ENCODE measurements at places on chromosomes 1 and 21.

DNA sequence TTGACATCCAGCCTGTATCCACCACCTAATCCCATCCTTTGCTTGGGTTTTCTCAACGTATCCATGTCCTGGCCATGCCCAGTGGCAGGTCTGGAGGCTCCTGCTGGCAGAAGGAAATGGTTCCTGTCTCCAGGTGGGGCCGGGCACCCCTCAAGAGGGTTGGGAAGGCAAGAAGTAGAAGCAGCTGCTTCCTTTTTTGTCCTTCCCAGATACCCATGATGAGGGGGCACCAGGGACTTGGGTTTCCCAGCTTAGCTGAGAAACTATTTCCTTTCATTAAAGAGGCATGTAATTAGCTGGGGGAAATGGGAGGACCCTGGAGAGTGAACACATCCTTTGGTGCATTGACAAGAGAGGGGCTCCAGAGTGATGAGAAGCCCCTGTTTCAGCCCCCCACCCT lies 21.1 kb upstream of the SLC45A3 start:
- no peak for DNase-seq

DNA sequence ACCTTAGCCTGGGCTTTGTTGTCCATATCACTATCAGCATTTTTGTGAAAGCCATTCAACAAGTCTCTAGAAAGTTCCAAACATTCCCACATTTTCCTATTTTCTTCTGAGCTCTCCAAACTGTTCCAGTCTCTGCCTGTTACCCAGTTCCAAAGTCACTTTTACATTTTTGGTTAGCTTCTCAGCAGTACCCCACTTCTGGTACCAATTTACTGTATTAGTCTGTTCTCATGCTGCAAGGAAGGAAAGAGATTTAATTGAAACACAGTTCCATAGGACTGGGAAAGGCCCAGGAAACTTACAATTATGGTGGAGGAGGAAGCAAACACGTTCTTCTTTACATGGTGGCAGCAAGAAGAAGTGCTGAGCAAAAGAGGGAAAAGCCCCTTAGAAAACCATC lies 247.2 kb upstream of the B3GALT2 start:
- DNase-seq, result no peak

- no peak for DNase-seq
These were observed 325.8 kb downstream of the SMYD3 start for GRCh38 chr1:246181241-246181640.

- no peak for DNase-seq
These were observed 27.4 kb upstream of the ZBTB21 start for GRCh38 chr21:42037516-42037915.

- no peak for DNase-seq
These were observed 174.7 kb downstream of the NRIP1 start for GRCh38 chr21:14890141-14890540.

GRCh38 chr1:23242414-23242813 lies 25.1 kb upstream of the HTR1D start:
- DNase-seq, result no peak

DNA sequence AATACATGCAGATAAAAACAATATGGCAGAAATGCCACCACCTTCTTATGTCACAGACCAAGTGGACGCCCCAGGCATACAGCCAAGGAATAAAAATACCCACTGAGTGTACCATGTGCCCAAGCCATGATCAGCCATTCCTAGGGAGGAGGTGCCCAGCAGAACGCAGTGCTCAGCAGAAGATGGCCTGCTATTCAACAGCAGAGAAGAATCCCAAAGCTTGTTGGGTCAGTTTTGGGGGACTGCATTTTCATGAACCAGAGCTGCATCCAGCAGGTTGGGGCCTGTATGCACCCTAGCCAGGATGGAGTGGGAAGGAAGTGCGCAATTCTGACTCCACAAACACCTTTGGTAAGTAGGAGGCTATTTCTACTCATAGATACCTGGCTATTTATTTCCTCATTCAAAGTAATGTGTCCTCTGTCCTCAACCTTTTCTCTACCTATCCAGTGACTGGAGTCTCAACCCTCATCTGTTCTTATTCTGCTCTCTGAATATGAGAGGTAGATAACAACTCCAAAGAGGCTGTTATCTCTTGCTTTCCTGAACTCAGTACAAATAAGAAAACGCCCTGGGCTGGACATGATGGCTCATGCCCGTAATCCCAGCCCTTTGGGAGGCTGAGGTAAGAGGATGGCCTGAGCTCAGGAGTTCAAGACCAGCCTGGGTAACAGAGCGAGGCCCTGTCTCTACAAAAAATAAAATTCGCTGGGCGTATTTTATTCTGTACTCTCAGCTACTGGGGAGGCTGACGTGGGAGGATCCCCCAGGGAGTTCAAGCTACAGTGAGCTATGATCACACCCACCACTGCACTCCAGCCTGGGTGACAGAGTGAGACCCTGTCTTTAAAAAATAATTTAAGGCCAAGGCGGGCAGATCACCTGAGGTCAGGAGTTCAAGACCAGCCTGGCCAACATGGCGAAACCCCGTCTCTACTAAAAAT lies 2.5 kb upstream of the PLEKHM2 start:
- no peak for DNase-seq

DNA sequence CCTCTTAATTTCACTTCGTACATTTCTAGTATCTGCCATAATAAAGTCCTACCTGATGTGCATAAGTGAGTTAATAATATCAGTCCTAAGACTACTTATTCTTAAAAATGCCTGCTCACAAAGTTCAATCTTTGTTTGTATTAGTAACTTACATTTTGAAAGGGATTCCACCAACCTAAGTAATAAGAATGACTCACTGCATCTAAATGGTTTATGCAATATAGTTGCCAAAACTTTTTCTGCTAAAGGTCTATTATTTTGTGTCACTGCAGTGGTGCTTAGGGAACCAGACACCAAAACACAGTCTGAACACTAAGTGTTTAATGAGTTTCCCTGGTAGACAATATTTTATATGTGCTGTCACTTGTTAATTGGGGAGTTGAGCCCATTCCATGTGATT lies 1.8 kb downstream of the ZNF669 start:
- DNase-seq, result no peak

GRCh38 chr1:41051022-41051421 lies 29.5 kb upstream of the SLFNL1 start:
- no peak for DNase-seq

GRCh38 chr1:12851779-12852178 lies 3.3 kb upstream of the HNRNPCL1 start:
- DNase-seq, result no peak

GRCh38 chr1:199291022-199291740 lies 652.3 kb downstream of the PTPRC start:
- DNase-seq, result no peak

DNA sequence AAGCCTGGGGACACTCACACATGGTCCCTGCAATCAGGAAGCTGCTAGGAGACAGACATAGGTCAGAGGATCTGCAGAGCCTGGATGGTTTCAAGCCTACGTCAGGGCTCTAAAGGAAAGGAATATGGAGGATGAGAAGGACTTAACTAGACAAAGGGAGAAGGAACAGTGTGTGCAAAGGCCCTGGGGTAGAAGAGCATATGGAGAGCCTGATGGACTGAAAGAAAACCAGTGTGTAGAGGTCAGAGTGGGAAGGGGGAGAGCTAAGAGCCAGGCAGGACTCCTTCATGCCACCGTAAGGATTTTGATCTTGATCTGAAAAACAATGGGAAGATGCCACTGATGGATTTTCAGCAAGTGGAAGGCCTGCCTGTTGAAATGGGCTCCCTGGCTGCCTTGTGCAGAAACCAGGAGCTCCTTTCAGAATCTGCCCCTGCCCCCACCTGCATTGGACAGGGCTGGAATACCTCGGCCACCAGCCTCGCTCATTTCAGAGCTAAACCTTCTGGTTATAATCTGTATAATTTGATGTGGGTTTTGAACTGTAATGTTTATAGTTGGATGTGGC lies 8.6 kb downstream of the FHAD1 start:
- DNase-seq, result no peak

- no peak for DNase-seq
These were observed 60.4 kb upstream of the NEK7 start for GRCh38 chr1:198096390-198096789.

GRCh38 chr1:103106426-103107341 lies 1.6 kb downstream of the COL11A1 start:
- DNase-seq, result peak; percentile 4

DNA sequence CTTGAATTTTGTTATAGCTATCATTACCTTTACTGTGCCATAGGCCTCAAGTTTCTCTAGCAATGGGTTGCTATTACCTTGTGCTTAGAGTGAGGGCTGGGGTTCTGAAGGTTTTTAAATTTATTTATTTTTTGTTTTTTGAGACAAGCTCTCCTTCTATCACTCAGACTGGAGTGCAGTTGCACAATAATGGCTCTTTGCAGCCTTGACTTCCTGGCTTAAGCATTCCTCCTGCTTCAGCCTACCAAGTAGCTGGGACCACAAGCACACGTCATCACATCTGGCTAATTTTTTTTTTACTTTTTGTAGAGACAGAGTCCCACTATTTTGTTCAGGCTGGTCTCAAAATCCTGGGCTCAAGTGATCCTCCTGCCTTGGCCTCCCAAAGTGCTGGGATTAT lies 41.5 kb downstream of the SNX27 start:
- DNase-seq, result no peak

- DNase-seq, result no peak
These were observed 170.0 kb downstream of the GALNT2 start for GRCh38 chr1:230237009-230237370.

DNA sequence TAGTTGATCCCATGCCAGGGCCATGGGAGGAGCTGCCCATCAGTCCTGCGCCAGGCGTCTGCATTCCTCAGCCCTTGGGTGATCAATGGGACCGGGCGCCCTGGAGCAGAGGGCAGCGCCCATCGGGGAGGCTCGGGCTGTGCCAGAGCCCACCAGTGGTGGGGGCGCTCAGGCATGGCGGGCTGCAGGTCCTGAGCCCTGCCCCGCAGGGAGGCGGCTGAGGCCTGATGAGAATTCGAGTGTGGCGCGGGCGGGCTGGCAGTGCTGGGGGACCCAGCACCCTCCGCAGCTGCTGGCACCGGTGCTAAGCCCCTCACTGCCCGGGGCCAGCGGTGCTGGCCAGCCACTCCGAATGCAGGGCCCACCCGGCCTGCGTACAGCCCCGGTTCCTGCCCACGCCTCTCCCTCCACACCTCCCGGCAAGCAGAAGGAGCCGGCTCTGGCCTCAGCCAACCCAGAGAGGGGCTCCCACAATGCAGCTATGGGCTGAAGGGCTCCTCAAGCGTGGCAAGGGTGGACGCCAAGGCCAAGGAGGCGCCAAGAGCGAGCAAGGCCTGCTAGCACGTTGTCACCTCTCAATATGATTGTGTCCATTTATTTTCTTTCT lies 238.1 kb upstream of the OLFM3 start:
- DNase-seq, result no peak

DNA sequence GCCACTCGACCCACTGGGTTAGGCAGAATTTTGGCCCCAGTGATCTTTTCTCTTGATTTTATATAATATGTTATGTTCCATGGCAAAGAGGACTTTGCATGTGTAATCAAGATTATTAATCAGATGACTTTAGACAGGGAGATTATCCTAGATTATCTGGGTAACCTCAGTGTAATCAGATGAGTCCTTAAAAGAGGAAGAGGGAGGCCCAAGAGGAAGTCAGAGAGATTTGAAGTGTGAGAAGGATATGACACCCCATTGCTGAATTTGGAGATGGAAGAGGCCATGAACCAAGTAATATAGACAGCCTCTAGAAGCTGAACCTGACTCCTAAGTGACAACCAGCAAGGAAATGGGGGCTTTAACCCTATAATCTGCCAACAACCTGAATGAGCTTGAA lies 117.1 kb upstream of the CSF3R start:
- DNase-seq, result no peak

DNA sequence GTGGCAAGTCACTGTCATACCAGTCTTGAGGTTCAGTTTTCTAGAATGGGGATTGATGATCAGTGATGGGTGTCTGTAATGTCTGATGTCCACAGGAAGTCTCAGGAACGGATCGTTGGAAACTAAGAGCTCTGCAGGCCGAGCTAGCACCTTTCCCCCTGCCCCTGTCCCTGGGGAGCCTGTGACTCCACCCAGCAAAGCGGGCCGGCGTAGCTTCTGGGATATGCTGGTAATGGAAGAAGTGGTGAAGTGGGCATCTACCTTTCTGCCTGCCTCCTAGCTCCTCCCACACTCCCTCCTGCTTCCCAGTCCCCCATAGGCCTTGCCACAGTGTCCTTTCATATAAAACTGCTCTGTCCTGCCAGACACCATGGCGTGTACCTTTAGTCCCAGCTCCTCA lies 13.4 kb downstream of the HYI start:
- DNase-seq, result no peak

GRCh38 chr1:227765261-227766014 lies 30.2 kb downstream of the SNAP47 start:
- DNase-seq, result no peak

GRCh38 chr1:180945551-180945950 lies 32.9 kb downstream of the KIAA1614 start:
- no peak for DNase-seq

DNA sequence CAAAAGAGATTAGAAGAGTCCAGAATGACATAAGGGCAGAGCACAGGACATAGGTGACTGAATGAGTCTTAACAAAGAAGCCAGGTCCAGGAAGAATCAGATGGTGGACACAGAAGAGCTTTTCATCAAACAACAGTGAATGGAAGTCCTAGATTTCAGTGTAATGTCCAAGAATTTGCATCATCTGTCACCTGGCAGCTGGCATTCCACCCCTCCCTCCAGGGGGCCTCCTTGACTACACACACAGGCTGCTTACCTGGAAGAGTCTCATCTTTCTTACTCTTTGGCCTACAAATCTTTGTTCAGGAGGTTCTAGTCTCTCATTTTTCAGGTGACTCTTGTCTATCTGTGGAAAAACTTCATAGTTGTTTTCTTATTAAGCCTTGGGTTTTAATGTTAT lies 36.2 kb downstream of the GORAB start:
- DNase-seq, result no peak

GRCh38 chr1:203225071-203225470 lies 4.4 kb downstream of the CHIT1 start:
- no peak for DNase-seq

DNA sequence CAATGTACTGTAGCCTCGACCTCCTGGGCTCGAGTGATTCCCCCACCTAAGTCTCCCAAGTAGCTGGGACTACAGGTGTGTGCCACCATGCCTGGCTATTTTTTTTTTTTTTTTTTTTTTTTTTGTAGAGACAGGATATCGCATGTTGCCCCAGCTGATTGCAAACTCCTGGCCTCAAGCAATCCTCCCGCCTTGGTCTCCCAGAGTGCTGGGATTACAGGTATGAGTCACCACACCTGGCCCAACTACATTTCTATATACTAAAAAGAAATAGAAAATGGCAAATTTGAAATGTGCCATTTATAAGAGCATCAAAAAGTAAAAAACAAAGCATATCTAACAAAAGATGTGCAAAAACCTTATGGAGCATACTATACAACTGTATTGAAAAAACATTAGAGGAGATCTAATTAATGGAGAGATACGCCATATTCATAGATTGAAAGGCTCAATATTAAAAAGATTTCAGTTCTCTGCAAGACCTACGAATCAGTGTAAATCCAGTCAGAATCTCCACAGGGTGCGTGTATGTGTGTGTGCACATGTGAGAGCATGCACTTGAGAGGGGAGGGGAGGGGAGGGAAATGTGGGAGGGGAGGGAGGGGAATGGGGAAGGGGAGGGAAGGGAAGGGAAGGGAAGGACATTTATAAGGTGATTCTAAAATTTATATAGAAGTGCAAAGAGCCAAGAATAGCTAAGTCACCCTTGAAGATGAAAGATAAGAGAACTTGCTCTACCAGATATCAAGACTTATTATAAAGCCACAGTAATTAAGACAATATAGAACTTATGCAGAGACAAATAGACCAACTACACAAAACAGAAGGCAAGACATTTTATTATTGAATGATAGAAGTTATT lies 15.5 kb upstream of the PADI4 start:
- DNase-seq, result no peak

GRCh38 chr1:27626031-27626935 lies 8.7 kb downstream of the FGR start:
- DNase-seq, result peak; percentile 52
